ENCODE measurements at places on chromosomes 12 and 14.

DNA sequence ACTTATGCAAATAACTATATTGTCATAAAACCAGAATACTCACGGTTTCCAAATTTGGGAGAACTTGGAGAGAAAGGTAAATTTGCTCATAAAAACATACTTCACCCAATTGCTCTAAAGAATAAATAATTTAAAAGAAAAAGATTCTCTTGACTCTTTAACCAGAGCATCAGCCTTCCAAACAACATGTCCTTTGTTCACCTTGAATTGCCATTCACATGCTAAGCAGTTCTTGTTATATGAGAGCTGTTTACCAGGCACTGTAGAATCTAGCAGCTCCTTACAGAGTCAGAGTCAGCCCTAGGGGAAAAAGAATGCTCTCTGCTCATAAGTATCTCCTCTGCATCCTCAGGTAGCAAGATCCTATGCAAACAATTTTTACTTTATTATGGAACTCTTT, 10.2 kb downstream of the SLCO1A2 start:
- DNase-seq = no peak

DNA sequence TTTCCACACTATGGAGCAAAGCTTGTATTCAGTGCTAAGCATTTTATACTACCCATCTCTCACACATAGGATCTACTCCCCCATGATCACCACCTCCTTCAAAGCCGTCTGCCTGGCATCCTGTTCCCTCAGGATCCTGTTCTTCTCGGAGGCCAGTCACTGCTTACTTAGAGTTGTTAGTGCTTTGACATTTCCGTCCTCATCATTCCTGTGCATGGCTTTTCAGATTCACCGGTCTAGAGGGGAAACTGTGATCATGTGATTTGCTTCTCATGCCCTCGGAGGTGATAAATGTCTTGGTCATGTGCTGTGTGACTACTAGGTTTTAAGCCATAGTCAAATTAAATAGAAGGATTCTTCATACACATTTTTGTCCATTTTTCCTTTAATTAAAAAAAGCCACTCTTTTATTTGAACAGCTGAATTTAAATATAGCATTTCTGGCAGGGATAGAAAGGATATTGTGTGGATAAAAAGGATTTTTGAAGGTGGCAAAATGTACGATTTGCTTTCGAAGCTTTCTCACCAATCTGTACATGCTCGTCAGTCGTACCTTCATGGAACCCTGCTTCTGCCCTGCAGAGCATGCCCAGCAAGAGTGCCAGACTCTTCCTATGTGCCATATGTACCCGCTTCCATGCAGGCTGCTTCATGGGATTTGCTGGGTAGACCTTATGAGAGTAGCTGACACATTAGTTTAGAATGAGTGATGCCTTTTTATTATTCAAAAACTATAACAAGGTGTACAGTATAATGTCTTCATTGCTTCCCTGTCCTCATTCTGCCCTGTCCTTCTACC, 53.3 kb downstream of the BMAL2 start:
- DNase-seq = no peak

- no peak for DNase-seq
These were observed 183.8 kb upstream of the HMGA2 start for GRCh38 chr12:65640489-65640901.

- no peak for DNase-seq
These were observed 16.5 kb downstream of the KRT76 start for GRCh38 chr12:52760623-52761022.

DNA sequence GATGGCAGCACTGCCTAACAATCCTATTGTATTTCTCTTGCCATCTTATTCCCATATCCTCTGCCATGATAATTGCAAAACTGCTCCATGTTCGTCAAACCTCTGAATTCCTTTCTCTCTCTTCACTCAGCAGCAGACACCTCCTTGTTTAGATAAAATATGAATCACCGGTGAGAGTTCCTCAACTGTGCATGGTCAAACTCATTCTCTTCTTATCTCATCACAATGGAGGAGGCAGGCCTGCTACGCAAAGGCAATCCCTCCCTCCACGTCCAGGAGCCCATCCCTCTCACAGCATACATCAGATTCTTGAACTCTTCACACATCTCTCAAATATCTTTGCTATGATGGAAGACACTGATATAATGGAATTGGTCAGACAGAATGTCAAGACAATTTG, 90.1 kb upstream of the DAAM1 start:
- peak; percentile 82 for DNase-seq

DNA sequence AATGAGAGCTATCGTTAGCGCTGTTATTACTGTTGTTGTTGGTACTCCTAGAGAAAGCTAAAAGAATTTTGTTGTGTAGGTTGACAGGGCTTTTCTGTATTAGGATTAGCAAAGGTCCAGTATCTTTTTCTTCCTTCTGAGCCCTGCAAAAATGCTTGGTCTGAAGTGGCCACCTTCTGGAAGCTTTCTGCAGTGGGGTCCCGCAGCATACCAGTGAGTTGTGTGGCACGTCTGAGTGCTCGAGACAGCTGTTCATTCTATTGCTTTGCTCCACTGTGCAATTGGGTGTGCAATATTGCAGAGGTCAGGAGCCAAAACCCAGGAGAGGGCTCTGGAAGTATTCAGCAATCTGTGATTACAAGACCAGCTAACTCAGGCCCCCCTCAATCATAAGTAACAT, 57.1 kb downstream of the CCDC60 start:
- no peak for DNase-seq

GRCh38 chr14:73153272-73153671, 17.0 kb downstream of the PSEN1 start:
- DNase-seq = peak; percentile 26

GRCh38 chr14:70935135-70935534, 27.9 kb downstream of the PCNX1 start:
- no peak for DNase-seq

- no peak for DNase-seq
These were observed 12.7 kb upstream of the DNAH10 start for GRCh38 chr12:123749355-123749754.

DNA sequence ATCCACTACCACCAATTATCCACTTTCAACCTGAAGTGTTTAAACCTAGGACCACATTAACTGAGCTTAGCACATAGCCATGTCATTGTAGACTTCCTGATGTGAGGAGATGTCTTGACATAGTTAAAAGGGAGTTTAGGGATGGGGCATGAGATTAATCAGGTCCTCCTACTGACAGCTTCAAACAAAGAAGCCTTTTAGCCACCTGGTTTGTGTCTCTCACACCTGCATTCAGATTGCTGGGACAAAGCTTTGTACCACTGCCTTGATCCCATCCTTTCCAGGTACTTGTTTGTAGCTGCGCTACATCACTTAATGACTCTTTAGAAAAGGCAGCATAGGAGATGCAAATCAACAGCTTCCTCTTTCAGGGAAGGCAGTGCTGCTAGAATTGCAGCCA, 340.7 kb upstream of the DDHD1 start:
- DNase-seq = no peak
